Thyroid gland (tissue), 4 donors: ENCODE measurements at places on chromosomes 12 and 14.

- H3K4me1 ChIP-seq = peaks cover 10% of the 10 kb centered on the region
- no peaks in the 10 kb centered on the region for H3K36me3 ChIP-seq
- H3K27me3 ChIP-seq = no peaks in the 10 kb centered on the region
- no peak for DNase-seq
- H3K4me3 ChIP-seq = no peak overlapping the region
Observed at GRCh38 chr12:63965936-63966605, 121.6 kb downstream of the SRGAP1 start.

DNA sequence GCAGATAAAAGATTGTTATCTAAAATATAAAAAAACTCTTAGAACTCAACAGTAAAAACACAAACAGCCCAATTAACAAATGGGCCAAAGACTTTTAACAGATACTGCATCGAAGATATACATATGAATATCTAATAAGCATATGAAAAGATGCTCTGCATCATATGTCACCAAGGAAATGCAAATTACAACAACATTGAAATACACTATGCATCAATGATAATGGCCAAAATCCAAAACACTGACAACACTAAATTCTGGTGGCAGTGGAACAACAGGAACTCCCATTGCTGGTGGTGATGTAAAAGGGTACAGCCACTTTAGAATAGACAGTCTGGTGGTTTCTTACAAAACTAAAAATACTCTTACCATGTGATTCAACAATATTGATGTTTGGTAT is 40.8 kb downstream of the KLHDC2 start:
- no peaks in the 10 kb centered on the region for H3K4me1 ChIP-seq
- peaks cover 37% of the 10 kb centered on the region for H3K36me3 ChIP-seq
- no peak overlapping the region for H3K27ac ChIP-seq
- H3K27me3 ChIP-seq = no peaks in the 10 kb centered on the region
- no peak for DNase-seq

DNA sequence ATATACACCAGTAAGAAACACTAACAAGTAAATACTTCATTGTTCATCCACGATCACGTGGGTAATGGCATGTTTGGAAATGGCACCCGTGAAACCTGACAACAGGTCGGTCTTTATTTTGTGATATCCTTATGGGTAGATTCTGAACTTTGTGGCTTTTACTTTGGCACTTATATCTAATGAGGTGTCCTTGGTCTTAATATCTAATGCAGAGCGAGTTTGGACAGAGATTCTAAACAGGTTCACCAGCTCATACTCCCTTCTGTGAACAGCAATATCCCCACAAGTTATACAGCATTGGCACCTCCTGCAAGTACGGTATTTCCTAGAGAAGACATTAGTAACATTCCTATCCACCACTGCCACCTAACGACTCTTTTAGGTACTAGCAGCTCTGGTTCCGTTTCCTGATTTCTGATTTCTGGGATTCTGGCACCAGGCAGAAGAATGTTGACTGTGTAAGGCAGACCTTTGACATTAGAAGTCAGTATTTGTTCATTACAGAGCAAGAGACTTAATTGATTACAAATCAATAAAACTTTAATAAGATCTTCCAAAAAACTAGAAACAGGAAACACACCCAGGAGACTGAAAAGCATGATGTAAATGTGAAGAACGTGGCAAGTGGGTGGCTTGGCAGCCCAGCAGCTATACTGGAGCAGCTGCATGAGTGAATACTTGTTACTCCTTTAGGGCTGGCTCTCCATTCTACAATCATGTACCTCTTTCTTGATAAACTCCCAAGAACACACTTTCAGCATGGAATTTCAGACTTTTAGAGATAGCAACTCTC is 2.5 kb downstream of the ANG start:
- no peak overlapping the region for H3K4me3 ChIP-seq
- peak; percentile 42 for DNase-seq
- peak overlapping the region; percentile 31 for H3K27ac ChIP-seq
- no peaks in the 10 kb centered on the region for H3K4me1 ChIP-seq

DNA sequence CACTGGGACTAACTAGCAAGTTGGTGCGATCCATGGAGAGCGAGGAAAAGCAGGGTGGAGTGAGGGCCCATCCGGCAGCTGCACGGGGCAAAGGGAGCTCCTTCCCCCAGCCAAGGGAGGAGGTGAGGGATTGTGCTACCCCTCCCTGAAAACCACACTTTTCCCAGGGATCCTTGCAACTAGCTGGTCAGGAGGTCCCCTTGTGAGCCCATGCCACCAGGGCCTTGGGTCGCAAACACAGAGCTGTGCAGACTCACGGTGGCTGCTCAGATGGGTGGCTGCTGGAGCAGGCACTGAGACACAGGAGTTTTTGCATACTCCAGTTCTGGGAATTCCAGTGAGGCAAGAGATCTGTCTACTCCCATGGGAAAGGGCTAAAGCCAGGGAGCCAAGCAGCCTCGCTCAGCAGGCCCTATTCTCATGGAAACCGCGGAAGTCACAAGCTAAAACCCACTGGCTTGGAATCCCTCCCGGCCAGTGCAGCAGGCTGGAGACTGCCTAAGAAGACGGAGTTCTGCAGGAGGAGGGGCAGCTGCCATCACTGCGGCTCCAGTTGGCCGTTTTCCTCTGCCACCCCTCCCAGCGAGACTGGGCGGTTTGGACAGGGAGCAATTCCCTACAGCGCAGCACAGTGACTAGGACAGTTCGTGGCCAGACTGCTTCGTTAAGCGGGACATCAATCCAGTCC is 10.9 kb upstream of the ZNF705A start:
- H3K27ac ChIP-seq = no peak overlapping the region
- no peak for DNase-seq
- no peaks in the 10 kb centered on the region for H3K4me1 ChIP-seq

DNA sequence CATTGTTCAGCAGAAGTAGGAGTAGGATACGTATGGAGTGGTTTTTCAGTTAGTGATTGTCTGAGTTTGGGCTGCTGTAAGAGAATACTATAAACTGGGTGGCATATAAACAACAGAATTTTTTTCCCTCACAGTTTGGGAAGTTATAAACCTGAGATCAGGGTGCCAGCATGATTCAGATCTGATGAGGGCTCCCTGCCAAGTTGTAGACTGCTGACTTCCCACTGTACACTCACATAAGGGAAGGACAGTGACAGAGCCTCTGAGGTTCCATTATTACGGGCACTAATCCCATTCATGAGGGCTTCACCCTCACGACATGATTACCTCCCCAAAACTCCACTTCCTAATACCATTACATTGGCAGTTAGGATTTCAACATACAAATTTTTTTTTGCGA is 50.7 kb downstream of the ACSM4 start:
- no peak overlapping the region for H3K27ac ChIP-seq
- DNase-seq = no peak
- H3K4me3 ChIP-seq = no peak overlapping the region
- H3K4me1 ChIP-seq = no peaks in the 10 kb centered on the region
- no peaks in the 10 kb centered on the region for H3K27me3 ChIP-seq
- H3K36me3 ChIP-seq = no peaks in the 10 kb centered on the region

DNA sequence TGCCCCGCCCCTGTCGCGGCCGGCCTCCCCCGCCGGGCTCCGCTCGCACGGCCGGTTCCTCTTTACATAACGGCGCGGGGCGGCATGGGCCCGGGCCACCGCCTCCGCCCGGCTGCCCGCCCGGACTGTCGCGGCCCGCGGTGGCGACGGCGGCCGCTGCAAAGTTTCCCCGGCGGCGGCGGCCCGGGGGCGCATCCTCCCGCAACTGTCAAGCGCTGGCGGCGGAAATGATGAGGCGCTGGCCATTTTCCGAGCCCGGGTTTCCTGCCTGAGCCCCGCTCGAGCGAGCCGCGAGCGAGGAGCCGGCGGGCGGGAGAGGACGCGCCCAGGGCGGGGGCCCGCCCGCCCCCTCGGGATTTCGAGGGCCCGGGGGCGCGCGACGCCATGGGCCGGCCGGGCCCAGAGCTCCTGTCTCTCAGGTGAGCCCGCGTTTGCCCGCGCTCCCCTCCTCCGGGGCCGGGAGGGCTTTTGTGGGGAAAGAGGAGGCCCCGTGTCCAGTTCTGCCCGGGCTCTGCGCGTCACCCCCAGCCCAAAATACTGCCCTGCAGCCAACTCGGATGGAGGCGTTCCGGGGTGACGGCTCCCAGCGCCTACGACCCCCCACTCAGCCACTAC is at the start of gene SH2B3:
Gene SH2B3, plus strand, starts transcription at position 65 of the 615 bp plus-strand sequence. CDS start 12,223 bp downstream, outside the sequence.
- H3K4me1 ChIP-seq = peaks cover 27% of the 10 kb centered on the region
- no peak for DNase-seq
- H3K4me3 ChIP-seq = peak within 1 kb of the TSS; percentile 72

- H3K27me3 ChIP-seq = no peaks in the 10 kb centered on the region
- H3K36me3 ChIP-seq = no peaks in the 10 kb centered on the region
- H3K4me3 ChIP-seq = no peak overlapping the region
- DNase-seq = no peak
Observed at GRCh38 chr12:10018386-10018785, 8.0 kb downstream of the CLEC12B start.

DNA sequence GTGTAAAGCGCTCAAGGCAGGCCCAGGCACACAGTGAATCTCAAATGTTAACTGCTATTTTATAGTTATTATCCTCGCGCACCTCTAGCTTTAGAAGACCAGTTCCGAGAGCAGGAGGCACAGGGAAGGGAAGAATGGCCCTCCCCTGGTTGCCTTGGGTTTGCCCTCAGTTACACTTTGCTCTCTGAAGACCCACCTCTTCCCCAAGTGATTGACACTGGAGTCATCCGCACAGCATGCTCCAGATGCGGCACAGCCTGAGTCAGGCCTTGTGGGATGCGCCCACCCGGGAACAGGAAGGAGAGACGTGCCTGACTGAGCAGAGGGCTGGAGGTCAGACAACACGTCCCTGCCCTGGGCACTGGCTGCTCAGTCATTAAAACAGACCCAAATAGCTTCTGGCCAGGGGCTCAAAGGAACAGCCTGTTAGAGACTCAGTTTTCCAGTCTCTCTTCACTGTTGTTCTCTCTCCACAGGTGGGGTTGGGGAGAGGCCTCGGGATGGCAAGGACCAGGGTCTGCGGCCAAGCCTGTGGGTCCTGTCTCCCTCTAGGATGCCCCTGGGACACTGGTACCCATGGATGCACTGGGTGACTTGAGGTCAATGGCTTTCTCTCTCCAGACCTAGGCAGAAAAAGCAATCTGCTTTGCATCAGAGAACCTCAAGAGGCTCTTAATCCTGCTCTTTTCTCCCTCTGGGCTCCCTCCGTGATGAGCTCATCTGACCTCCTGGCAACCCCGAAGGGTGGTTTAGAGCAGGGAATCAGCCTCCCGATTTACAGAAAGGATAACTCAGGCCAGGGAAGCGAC is 13.6 kb upstream of the MLXIP start:
- H3K4me3 ChIP-seq = peak overlapping the region; percentile 0
- DNase-seq = peak; percentile 86
- H3K36me3 ChIP-seq = no peaks in the 10 kb centered on the region
- peaks cover 73% of the 10 kb centered on the region for H3K4me1 ChIP-seq

GRCh38 chr14:20971705-20972021 is 16.4 kb downstream of the RNASE2 start:
- no peaks in the 10 kb centered on the region for H3K27me3 ChIP-seq
- peaks cover 4% of the 10 kb centered on the region for H3K4me1 ChIP-seq
- no peaks in the 10 kb centered on the region for H3K36me3 ChIP-seq
- peak overlapping the region; percentile 32 for H3K27ac ChIP-seq

DNA sequence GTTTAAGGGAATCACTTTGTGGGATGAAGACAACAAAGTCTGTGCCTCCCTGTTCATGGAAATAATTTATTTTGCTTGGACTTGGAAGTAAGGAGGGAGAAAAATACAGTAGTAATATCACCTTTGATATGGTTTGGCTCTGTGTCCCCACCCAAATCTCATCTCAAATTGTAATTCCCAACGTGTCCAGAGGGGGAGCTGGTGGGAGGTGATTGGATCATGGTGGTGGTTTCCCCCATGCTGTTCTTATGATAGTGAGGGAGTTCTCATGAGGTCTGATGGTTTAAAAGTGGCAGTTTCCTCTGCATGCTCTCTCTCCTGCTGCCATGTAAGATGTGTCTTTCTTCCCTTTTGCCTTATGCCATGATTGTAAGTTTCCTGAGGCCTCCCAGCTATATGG is 460.7 kb downstream of the NOVA1 start:
- no peaks in the 10 kb centered on the region for H3K36me3 ChIP-seq
- no peak overlapping the region for H3K27ac ChIP-seq
- no peak for DNase-seq
- H3K4me3 ChIP-seq = no peak overlapping the region
- H3K27me3 ChIP-seq = no peaks in the 10 kb centered on the region

DNA sequence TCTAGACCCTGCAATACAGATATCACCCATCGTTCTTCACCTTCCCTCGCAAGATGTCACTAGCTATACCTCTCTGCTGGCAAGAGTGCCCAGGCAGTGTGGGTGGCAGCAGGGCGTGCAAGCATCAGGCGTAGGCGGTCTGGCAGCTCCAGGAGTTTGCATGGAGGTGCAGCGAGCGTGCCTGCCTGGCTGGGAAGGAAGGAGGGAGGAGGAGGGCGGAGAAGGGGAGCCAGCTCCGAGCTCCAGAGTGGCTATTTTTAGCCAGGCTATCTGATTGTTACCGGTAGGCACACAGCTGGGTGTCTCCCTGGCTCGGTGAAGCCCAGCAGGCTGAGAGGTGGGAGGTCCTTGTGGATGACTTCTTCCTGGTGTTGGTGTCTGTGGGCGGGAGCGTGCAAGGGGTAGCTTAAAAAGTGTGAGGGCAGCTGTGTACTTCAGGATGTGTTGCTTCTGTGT is 6.2 kb downstream of the FOXJ2 start:
- H3K4me1 ChIP-seq = peaks cover 57% of the 10 kb centered on the region
- peak; percentile 92 for DNase-seq
- H3K4me3 ChIP-seq = no peak overlapping the region
- peak overlapping the region; percentile 47 for H3K27ac ChIP-seq
- peaks cover 32% of the 10 kb centered on the region for H3K36me3 ChIP-seq
- H3K27me3 ChIP-seq = no peaks in the 10 kb centered on the region

DNA sequence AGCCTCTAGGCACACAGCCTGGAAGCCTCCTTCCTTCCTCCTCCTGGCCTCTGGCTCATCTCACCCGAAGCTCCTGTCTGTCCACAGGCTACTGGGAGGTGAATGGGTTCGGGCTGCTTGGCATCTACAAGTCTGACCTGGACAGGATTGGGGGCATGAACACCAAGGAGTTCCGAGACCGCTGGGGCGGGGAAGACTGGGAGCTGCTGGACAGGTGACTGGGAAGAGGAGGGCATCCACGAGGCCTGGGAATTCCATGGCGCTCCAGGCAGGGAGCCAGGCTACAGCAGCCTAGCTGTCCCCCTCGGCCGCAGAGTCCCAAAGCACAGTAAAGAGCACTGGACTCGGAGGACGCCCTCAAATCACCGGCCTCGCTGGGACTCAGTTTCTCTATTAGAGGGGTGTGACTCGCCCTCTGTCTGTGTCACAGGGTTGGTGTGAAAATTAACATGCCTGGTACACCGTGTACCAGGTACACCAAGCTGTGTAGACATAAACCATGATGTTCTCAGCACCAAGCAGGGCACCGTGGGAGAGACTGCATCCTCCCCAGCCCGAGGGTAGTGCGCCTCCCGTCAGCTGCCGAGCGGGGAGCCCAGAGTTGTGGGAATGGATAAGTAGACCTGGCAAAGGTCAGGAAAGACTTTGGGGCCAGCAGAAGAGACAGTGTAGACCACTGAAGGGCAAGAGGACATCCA is 99.6 kb downstream of the B4GALNT3 start:
- H3K27ac ChIP-seq = no peak overlapping the region
- no peaks in the 10 kb centered on the region for H3K27me3 ChIP-seq
- H3K4me3 ChIP-seq = no peak overlapping the region
- H3K36me3 ChIP-seq = no peaks in the 10 kb centered on the region

GRCh38 chr12:1616233-1617066 is 12.6 kb upstream of the WNT5B start:
- no peak overlapping the region for H3K4me3 ChIP-seq
- no peaks in the 10 kb centered on the region for H3K36me3 ChIP-seq
- H3K27me3 ChIP-seq = no peaks in the 10 kb centered on the region
- peaks cover 8% of the 10 kb centered on the region for H3K4me1 ChIP-seq
- DNase-seq = no peak

GRCh38 chr14:25463480-25463879 is 413.5 kb upstream of the STXBP6 start:
- no peak overlapping the region for H3K4me3 ChIP-seq
- no peaks in the 10 kb centered on the region for H3K4me1 ChIP-seq
- no peak for DNase-seq
- no peak overlapping the region for H3K27ac ChIP-seq
- no peaks in the 10 kb centered on the region for H3K36me3 ChIP-seq
- no peaks in the 10 kb centered on the region for H3K27me3 ChIP-seq
